Endothelial cell of umbilical vein (primary cell): ENCODE measurements at places on chromosomes 6 and 20. TPM values are rescaled to one million over a fixed set of nuclear protein-coding genes. Genes with fewer than 3 reads are reported as not detected.
A peak's percentile ranks its signal among the peaks of the same experiment; 100 is the strongest.

GRCh38 chr6:7121700-7122241 lies 14.0 kb downstream of the RREB1 start:
- no peak for DNase-seq
- no peak overlapping the region for H3K4me3 ChIP-seq
- H3K36me3 ChIP-seq: no peaks in the 10 kb centered on the region
- no peak overlapping the region for H3K27ac ChIP-seq
- H3K27me3 ChIP-seq: no peaks in the 10 kb centered on the region
- no peaks in the 10 kb centered on the region for H3K4me1 ChIP-seq

DNA sequence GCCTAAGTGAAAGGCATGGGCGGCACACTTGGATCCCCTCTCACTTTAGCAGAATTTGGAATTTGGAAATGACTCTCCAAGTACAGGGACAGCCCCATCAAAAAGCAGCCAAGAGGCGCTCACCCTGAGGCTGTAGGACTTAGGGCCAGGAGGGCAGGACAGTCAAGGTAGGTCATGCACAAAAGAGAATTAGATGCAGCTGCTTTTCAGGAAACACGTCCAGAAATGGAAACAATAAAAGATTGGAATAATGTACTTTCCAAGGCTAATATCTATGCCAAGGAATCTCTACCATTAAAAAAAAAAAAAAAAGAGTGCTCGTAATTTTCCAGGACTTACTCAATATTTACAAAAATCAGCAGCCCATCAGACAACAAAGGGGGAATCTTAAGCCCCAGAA lies 19.9 kb downstream of the PREP start:
- peak; percentile 19 for DNase-seq
- no peak overlapping the region for H3K4me3 ChIP-seq
- peak overlapping the region; percentile 53 for H3K27ac ChIP-seq
- H3K36me3 ChIP-seq: no peaks in the 10 kb centered on the region

- H3K4me3 ChIP-seq: no peak overlapping the region
- H3K27me3 ChIP-seq: no peaks in the 10 kb centered on the region
- no peak for DNase-seq
- H3K4me1 ChIP-seq: no peaks in the 10 kb centered on the region
Measured at GRCh38 chr6:168507297-168507696, 66.3 kb downstream of the SMOC2 start.

WFDC12 gene
- polyA plus RNA-seq: not detected in 2 replicates

NKAIN2 gene
- 0.03 and 0.08 TPM in 2 replicates for polyA plus RNA-seq

ID4 gene
- not detected in 2 replicates for polyA plus RNA-seq
